ENCODE measurements at places on chromosomes 2 and 18. TPM values are rescaled to one million over a fixed set of nuclear protein-coding genes. Genes with fewer than 3 reads are reported as not detected.
A peak's percentile ranks its signal among the peaks of the same experiment; 100 is the strongest.

The MZT2A gene
- total RNA-seq = 116 TPM

The TP53I3 gene
- 29.4 TPM for total RNA-seq

The FIGN gene
- total RNA-seq = 22.8 TPM

The ANKRD30B gene
- total RNA-seq = not detected

The MYOM1 gene
- 0.78 TPM for total RNA-seq

The SLC8A1 gene
- 3.2 TPM for total RNA-seq

DNA sequence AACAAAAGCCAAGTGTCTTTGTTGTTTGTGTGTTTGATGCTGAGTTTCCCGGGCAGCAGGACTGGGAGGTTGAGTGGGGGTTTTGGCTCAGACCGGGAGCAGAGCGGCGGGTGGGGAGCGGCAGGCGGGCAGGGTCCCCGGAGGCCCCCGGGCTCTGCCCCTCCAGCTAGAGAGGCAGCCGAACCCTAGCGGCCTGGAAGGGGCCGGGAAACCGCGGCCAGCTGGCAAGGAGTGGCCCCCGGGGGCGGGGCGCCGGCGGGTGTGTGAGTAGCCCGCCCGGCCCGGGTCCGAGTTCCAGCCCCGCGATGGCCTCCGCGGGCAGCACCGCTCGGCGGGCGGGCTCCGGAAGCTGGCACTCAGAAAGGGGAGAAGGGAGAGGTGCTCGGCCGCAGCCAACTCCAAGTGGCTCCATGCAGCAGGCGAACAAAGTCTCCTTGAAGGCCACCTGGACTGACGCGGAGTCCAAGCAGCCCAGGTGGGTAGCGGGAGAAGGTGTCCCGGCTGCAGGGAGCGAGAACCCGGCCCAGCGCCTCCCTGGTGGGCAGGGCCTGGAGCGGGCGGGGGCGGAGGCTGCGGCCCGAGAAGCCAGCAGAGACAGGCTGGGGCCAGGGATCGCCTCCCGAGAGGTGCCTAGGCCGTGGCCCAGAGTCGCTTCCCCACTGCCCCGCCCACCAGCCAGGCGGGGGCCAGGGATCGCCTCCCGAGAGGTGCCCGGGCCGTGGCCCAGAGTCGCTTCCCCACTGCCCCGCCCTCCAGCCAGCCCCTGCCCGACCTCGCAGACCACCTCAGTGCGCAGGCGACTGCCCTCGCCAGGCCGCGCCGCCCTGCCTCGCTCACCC is at the start of gene ANKRD53:
Gene ANKRD53, plus strand, starts transcription at position 290 of the 839 bp plus-strand sequence. Its CDS starts 16 bp downstream, at position 306.
- peaks cover 3% of the 10 kb centered on the region for H3K4me1 ChIP-seq
- H3K27me3 ChIP-seq = peaks cover 12% of the 10 kb centered on the region
- no peak for DNase-seq
- H3K27ac ChIP-seq = no peak within 1 kb of the TSS
- H3K4me3 ChIP-seq = peak within 1 kb of the TSS; percentile 70

DNA sequence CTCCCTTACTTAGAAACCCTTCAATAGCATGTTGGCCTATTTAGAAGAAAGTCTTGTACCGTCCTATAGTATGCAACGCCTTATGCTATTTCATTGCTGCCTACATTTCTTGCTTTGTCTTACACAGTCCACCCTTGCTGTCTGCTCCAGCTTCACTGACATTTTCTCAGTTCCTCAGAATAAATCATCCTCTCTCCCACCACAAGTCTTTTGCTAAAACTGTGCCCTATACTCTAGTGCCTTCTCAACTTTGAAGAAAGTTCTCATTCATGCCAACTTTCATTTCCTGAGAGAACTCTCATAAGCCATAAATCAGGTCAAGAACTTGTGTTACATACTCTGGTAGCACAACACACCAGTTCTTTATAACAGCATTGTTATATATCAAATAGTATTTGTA is 54.3 kb upstream of the COL3A1 start:
- no peak overlapping the region for H3K4me3 ChIP-seq
- H3K27me3 ChIP-seq = peaks cover 2% of the 10 kb centered on the region
- no peaks in the 10 kb centered on the region for H3K4me1 ChIP-seq
- no peaks in the 10 kb centered on the region for H3K36me3 ChIP-seq

GRCh38 chr2:71071681-71072398 is 3.4 kb downstream of the NAGK start:
- DNase-seq = no peak
- no peak overlapping the region for H3K4me3 ChIP-seq
- H3K27ac ChIP-seq = no peak overlapping the region
- H3K4me1 ChIP-seq = no peaks in the 10 kb centered on the region
- H3K36me3 ChIP-seq = peaks cover 14% of the 10 kb centered on the region

DNA sequence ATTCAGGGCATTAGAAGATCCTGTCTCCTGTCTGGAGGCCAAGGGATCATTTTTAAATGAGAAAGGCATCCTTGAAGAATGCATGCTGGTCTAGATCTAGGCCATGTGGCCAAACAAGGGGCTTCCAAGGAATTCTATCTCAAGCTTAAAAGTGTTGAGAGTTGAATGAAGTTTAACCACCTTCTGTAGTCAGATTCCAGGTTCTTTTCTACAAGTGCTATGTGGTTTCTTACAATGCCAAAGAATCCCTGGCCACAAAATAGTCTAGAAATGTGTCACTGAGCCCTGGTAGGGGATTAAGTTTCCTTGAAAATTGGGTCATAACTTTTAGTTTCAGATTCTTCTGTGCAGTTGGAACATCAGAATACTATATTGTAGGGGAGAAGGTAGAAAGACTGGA is 640.7 kb upstream of the ACVR2A start:
- no peak for DNase-seq
- no peak overlapping the region for H3K4me3 ChIP-seq
- peaks cover under 1% of the 10 kb centered on the region for H3K4me1 ChIP-seq
- H3K27ac ChIP-seq = no peak overlapping the region

GRCh38 chr2:196149948-196150347 is 21.4 kb downstream of the STK17B start:
- peaks cover 12% of the 10 kb centered on the region for H3K36me3 ChIP-seq
- no peak for DNase-seq
- H3K4me3 ChIP-seq = no peak overlapping the region
- no peak overlapping the region for H3K27ac ChIP-seq
- H3K27me3 ChIP-seq = no peaks in the 10 kb centered on the region

GRCh38 chr2:147161746-147162145 is 683.1 kb upstream of the ACVR2A start:
- H3K27me3 ChIP-seq = no peaks in the 10 kb centered on the region
- DNase-seq = no peak
- H3K4me3 ChIP-seq = no peak overlapping the region
- H3K27ac ChIP-seq = no peak overlapping the region

DNA sequence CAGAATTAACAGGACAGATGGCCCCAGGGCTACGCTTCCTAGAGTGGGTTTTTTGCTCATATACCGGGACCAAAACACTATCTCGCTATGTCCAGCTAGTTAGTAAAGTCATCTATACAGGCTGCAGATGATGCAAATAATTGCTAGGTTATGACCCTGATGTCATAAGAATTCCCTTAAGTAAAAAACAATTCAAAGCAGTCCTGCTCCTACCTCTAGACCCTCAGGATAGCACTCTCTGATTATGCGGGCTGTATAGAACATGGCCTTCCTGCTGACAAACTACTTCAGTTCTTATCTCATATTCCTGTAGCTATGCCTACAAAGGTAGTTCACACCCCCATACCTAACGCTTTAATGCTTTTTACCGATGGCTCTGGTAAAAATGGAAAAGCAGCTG is 13.2 kb downstream of the DYNAP start:
- H3K36me3 ChIP-seq = no peaks in the 10 kb centered on the region
- H3K4me3 ChIP-seq = no peak overlapping the region
- no peak for DNase-seq
- H3K4me1 ChIP-seq = peaks cover 17% of the 10 kb centered on the region

- no peaks in the 10 kb centered on the region for H3K4me1 ChIP-seq
- H3K36me3 ChIP-seq = no peaks in the 10 kb centered on the region
Measured at GRCh38 chr2:120826260-120826648, 90.6 kb downstream of the GLI2 start.

DNA sequence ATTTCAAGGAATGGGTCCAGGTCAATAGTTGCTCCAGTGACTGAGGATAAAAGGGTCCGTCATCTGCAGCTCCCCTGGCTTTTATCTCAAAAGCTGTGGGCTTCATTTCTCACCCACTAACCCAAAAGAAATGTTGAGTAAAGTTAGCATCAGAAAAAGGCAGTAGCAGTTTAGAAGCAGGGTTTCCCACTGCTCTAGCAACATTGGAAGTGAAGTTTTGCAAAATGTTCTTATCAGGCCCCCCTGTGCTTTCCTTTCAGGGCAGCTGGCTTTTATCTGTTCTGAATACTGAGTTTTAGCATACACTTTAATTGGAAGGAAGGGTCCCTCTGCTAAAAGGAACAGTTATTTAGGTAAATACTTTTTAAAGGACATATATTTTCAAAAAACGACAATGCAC is 296.2 kb upstream of the RAB12 start:
- DNase-seq = no peak
- H3K4me3 ChIP-seq = no peak overlapping the region
- H3K27ac ChIP-seq = no peak overlapping the region
- no peaks in the 10 kb centered on the region for H3K36me3 ChIP-seq
- peaks cover 8% of the 10 kb centered on the region for H3K4me1 ChIP-seq
- H3K27me3 ChIP-seq = no peaks in the 10 kb centered on the region

GRCh38 chr2:164981217-164981990 is 26.1 kb upstream of the SLC38A11 start:
- no peak overlapping the region for H3K27ac ChIP-seq
- no peaks in the 10 kb centered on the region for H3K36me3 ChIP-seq
- no peak overlapping the region for H3K4me3 ChIP-seq

Data from H1 (cell line).